PC-9 (cell line): ENCODE measurements at places on chromosomes 2 and 18.

GRCh38 chr18:13530879-13531387 lies 195.4 kb downstream of the FAM210A start:
- DNase-seq = peak; percentile 36

GRCh38 chr2:170714381-170715061 lies 616 bp upstream of the SP5 start:
- no peak for DNase-seq

DNA sequence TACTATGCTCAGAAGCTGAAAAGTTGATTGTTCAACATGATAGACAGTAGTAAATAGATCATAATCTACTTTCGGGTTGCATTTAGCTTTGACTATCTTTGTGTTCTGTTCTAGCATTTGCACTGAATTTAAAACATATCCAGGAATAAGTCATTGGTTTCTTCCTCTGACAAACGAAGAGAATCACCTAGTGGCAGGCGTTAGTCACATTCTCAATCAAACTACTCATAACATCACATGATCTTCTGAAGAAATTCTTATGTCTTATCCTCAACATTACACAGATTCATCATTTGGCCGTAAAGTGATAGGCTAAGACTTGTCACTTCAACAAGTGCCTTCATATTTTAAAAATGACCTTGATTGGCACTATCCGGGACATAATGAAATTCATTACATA lies 63.6 kb upstream of the TTC21B start:
- no peak for DNase-seq

- DNase-seq = no peak
Observed at GRCh38 chr2:234464291-234464645, 32.6 kb downstream of the ARL4C start.

- DNase-seq = no peak
Observed at GRCh38 chr18:50466634-50467033, 91.8 kb downstream of the SKA1 start.

DNA sequence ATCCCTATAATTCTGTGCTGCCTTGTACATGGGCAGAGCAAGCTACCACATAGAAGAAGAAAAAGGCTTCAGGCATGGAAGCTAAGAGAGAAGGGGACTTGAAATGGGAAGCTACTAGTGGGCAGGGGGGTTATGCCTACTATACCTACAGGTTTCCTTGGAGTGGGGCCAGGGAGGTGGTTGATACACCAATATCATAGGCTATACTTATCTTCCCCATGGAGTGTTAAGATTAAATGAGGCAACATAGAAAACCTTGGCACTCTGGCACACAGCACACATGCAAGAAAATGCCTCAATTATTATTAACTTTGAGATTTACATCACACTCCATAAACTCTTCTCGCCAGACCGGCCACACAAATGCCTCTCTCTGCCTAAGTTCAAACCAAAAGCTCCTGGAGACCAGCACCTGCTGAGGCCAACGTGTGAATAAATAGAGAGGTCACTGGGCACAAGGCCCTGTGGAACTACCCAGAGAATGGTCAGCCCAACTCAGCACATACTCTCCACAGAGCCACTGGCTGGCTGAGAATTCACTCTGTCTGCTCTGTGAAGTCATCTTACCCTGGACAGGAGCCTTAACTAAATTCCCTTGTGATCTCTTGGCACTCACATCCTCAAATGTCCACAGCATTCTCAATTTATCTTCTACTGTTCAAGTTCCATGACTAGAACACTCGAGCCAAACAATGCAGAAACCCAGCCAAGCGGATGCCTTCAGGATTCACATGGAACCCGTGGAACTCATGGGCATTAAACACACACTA lies 498.7 kb downstream of the BCL11A start:
- no peak for DNase-seq

- no peak for DNase-seq
Observed at GRCh38 chr18:45771587-45772480, 47.9 kb downstream of the SLC14A1 start.
